ENCODE measurements at places on chromosomes 16 and 17.

DNA sequence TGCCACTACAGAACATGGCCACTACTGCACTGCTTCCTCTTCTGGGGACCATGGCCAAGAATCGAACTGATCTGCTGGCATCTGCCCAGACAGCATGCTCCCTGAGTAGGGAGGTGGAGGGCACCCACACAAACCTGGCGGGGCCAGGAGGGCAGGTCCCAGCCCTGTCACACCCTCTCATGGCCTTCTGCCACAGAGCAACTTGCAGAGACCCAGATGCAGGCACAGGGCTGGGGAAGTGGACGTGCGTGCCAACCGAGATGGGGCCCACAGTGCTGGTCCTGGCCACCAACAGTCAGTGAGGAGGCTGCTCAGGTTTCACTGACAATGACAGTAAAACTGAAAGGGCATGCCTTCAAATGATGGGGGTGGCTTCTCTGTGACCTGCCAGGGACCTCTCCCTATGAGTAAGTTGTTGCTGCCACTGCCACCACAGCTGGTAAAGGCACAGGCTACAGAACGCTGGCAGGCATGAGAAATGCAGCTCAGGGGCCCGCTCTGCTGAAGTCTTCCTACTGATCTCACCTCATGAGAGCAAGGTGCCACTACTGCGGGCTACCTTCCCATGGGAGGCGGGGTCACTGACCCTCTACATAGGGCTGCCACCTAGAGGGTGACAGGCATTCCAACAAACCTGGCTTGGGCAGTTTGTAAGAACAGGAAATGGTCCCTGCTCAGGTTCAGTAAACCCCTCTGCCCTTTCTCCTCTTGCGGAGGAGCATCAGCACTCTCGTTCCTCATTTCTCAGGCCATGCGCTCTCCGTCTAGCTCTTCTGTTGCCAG is 15.5 kb downstream of the HIC1 start:
- DNase-seq: no peak

- DNase-seq: peak; percentile 75
Measured at GRCh38 chr17:75191584-75191983, 8.8 kb upstream of the SUMO2 start.

- DNase-seq: no peak
Measured at GRCh38 chr16:24671455-24671954, 57.9 kb upstream of the TNRC6A start.

DNA sequence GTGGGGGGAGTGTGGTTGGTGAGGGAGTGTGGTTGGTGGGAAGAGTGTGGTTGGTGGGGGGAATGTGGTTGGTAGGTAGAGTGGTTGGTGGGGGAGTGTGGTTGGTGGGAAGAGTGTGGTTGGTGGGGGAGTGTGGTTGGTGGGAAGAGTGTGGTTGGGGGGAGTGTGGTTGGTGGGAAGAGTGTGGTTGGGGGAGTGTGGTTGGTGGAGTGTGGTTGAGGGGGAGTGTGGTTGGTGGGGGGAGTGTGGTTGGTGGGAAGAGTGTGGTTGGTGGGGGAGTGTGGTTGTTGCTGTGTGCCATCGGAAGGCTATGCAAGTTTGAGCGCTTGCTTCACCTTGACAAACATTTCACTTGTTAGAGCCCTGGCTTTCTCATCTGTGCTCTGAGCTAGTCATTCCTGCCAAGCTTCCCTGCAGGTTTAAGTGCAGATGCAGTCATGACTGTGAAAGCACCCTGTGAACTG is 20.1 kb downstream of the MINK1 start:
- DNase-seq: no peak
